Stimulated activated CD8-positive, alpha-beta memory T cell treated with anti-CD3 and anti-CD28 coated beads, Interleukin-12 subunit alpha, Interleukin-12 subunit beta, amount 100 ng/mL, for 1 hour (primary cell): ENCODE measurements at places on chromosomes 2 and 18.

GRCh38 chr2:23520256-23520655, 135.3 kb downstream of the KLHL29 start:
- no peak for DNase-seq

DNA sequence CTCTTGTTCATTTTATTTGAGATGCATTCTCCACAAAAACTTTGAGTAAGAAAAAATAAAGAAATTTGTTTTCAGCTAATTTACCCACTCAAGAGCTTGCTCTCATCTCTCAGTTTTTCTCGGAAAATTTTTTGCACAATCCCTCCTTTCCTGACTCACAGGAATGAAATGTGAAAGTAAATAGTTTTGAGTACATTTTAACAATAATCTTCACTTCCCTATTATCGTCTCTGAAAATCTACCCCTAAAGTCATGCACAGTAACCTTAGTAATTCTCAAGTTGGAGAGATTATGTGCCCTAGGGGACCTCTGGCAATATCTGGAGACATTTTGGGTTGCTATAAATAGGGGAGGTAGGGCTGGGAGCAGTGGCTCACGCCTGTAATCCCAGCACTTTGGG, 2.6 kb downstream of the CYB5A start:
- no peak for DNase-seq

GRCh38 chr18:70431203-70431624, 142.4 kb downstream of the SOCS6 start:
- DNase-seq: no peak

DNA sequence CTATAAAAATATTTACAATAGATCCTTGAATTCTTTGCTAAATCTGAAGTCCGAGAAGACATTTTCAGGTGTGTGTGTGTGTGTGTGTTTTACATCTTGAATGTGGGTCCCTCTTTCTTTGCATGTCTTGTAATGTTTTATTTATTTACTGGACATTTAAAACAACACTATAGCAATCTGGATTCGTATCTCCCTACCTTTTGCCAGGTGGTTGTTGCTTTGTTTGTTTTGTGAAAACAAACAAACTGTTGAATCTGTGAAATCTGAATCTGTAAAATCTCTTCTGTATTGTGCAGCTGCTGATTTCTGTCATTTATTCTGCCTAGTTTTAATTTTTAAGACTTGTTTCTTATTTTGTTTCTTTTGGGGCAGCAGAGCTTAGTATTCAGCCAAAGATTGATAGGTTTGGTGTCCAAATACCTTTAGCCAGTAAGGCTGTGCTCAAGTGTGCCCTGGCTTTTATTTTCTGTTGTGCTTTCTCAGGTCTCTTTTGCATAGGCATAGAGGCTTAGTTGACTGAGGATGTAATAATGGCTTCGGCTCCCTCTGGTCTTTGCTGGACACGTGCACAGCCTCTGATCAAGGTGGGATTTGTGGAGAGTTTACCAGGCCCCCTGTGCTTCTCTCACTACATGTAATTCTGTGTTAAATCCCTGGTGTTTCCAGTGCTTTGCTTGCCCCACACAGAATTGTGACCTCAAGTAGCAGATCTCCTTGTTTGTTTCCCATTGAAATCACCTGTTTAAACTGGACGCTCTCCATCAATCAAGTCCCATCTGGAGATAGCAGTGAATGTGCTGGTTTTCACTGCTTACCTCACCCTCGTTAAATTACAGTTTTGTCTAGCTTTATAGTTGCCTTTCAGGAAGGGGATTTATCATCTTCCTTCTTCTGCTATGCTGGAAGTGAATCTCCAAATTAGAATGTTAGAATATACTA, 71.1 kb downstream of the BIRC6 start:
- DNase-seq: no peak

- no peak for DNase-seq
Measured at GRCh38 chr2:46945671-46946070, 30.1 kb upstream of the MCFD2 start.

GRCh38 chr18:13173578-13174145, 44.9 kb upstream of the LDLRAD4 start:
- no peak for DNase-seq

DNA sequence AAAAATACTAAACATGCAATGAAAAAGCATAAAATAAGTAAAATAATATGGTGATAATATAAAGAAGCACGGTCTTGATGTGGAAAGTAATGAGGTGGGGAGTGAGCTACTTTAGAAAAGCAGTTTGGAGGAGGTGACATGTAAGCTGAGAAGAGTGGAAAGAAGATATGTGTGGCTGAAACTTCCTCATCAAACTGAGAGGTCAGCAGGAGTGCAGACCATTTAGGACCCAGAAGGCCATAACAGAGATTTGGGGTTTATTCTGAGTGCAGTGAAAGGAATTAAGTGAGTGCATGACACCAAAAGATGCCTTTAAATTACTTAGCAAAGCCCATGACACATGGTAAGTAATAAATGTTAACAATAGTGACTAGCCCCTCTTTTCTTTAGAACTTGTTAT, 24.4 kb upstream of the TMEM182 start:
- no peak for DNase-seq

GRCh38 chr2:3122525-3122924, 255.1 kb downstream of the EIPR1 start:
- DNase-seq: no peak

GRCh38 chr18:75339936-75340605, 87.4 kb downstream of the SMIM21 start:
- DNase-seq: no peak

DNA sequence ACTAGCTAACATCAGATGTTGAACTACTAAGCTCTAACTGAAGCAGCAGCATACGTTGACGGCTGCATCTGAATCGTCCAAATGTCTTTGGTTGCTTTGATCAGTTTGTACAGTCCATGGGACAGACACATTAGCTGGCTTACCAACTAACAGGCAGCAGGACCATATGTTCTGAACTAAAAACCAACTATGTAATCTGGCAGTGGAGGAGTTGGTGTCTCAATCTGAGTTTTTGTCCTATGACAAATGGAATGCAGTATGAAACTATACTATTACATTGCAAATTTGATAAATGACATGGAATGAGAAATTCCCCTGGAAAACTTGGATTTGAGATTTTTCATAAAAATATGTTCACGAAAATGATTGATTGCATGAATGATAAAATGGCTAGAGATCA, 79.5 kb downstream of the EPHA4 start:
- DNase-seq: no peak

- DNase-seq: no peak
Measured at GRCh38 chr18:4637876-4638275, 182.8 kb upstream of the DLGAP1 start.

GRCh38 chr2:42141687-42142546, 27.2 kb upstream of the EML4 start:
- no peak for DNase-seq

DNA sequence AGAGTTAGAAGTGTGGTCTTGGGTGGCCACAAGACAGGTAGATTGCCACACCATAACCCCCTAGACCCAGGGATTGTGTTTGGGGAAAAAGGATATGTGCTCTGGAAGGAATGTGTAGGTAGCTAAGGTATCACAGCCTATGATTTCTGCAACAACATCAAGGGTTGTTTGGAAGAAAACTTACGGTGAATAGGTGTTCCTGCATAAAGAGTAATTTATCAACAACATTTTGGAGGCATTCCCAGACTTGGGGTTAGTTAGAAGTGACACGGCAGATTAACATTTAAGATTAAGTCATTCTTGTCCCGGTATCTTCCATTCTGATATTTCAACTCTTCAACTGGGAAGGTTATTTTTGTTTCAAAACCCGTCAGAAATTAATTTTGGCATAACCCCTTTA, 65.5 kb downstream of the SPP2 start:
- no peak for DNase-seq

GRCh38 chr18:48874701-48875162, 76.0 kb downstream of the SMAD7 start:
- DNase-seq: no peak

- no peak for DNase-seq
Measured at GRCh38 chr2:28766070-28766469, 14.4 kb downstream of the PPP1CB start.

DNA sequence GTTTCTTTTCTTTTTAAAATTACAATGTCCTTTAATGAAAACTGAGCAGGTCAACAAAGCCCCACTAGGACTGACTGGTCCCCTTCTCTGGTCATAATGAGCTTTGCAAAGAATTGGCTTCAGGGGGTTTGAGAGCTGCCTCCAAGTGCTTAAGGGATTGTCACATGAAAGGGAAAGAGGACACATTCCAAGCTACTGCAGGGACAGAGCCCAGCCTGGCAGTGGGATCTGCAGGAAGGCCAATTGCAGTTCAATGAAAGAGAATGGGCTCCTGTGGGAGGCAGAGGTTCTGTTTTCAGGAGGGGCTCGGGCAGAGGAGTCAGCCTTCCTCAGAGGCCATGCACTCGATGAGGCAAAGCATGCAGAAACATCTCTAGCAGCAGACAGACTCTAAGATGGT, 84.1 kb upstream of the ACKR3 start:
- DNase-seq: no peak

GRCh38 chr18:24413148-24413547, 13.3 kb upstream of the IMPACT start:
- DNase-seq: no peak

- DNase-seq: no peak
Measured at GRCh38 chr18:42925036-42925435, 190.4 kb downstream of the RIT2 start.

- DNase-seq: no peak
Measured at GRCh38 chr2:46615986-46616485, 136.7 kb downstream of the TMEM247 start.

DNA sequence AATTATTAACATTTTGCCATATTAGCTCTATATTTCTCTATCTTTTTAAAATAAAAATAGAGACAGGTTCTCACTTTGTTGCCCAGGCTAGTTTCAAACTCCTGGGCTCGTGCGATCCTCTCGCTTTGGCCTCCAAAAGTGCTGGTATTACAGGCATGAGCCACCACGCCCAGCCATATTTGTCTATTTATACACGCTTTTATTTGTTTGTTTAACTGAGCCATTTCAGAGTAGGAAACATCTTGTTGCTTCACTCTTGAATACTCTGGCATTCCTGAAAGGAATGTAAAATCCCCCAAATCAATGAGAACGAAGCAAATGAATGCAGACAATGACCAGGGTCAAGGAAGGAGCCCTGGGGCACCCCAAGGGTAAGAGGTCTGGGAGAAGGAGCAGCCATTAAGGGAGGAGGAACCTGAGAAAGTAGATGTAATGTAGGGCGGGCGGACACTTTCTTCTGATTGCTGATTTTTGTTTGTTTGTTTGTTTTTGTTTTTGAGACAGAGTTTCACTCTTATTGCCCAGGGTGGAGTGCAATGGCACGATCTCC, 31.7 kb upstream of the RAB1A start:
- no peak for DNase-seq

GRCh38 chr18:62607708-62608428, 85.0 kb downstream of the ZCCHC2 start:
- DNase-seq: no peak

DNA sequence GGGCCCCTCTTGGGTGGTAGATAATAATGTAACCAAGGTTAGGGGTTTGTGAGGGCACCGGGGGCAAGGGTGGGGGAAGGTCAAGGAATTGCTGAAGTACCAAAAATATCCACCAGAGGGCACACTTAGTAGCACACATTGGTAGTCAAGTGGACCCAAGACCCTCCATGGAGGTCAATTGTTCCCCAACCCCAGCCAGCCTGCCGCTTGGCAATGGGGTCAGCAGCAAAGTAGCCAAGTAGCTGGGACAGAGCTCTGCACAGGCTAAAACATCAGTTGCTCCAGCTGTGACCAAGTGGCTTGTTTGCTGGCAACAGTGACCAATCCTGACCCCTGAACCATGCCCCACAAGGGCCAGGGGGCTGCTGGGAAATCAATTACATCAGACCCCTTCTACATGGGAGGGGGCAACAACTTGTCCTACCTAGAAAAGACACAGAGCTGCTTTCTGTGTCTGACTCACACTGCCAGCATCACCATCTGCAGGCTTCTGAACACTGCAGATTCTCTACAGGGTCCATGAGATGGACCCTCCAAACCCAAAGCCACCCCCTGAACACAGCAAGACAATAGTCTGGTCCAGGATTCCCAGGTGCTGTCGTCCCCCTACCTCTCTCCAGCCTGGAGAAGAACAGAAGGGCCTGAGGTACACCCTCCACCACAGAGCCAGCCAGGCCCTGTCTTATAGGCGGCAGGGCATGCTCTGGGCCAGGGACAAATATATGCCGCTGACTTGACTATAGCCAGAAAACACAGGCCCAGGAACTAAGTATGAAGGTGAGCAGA, 76.0 kb downstream of the EMX1 start:
- DNase-seq: peak; percentile 9

DNA sequence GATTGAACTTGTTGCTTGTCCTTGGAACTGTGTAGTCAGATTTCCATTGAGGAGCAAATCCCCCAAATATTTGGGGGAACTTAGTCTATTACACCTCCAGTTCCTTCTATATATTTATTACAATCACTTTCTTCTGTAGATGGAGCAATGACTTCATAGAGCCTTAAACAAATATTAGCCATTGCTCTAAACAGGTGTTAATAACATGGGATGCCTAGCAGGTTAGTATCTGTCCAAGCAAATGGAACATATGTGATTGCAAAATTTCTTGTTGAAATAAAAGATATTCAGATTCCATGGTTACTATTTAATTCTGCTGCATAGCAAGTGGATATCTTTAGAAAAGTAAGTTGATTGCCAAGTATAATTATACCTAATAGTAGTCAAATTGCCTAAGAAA, 207.6 kb upstream of the NABP1 start:
- no peak for DNase-seq

DNA sequence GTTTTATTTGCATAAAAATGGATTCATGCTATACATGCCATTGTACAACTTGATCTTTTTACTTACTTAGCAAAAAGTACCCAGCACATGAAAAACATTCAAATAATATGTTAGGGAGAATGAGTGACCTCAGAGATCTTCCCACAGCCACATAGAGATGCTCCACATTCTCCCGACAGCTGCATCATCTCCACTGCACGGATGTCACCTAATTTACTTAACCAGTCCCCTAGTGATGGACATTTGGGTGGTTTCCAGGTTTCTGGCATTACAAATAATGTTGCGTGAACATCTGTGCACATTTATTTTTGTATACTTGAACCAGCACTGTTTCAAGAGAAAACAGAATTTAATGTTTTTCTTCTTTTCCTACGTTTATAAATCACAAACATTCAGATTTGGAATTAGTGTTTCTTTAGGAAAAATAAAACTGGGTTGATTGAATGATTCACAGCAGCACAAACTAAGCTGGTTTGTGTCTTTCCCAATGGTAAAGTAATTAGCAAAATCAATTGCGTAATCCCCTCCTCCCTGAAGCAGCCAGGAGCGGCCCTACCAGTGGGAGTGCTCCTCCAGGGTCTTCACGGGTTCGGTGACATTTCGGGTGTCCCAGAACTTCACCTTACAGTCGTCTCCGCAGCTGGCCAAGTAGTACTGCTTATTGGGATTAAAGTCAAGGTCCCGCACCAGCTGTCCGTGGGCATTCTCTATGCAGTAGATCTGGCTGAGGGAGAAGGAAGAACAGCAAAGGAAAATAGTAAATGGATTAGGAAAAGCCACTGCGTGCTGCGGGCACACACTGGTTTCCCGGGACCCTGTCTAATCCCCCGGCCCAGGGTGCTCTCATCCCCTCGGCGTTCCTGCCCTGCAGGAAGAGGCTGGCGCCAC, 183.9 kb downstream of the EIPR1 start:
- DNase-seq: no peak

GRCh38 chr2:71347517-71347916, 15.9 kb downstream of the ZNF638 start:
- no peak for DNase-seq
